Activated CD8-positive, alpha-beta memory T cell treated with anti-CD3 and anti-CD28 coated beads for 48 hours (primary cell): ENCODE measurements at places on chromosomes 16 and 17.

- DNase-seq: no peak
These were observed 18.3 kb upstream of the MLKL start for GRCh38 chr16:74718741-74719610.

- no peak for DNase-seq
These were observed 8.9 kb upstream of the MYH11 start for GRCh38 chr16:15865742-15866141.

GRCh38 chr17:18225642-18226283, 328 bp downstream of the LLGL1 start:
- DNase-seq: no peak

GRCh38 chr17:77637818-77638575, 320.5 kb upstream of the TNRC6C start:
- DNase-seq: no peak

GRCh38 chr17:49000943-49001342, 3.8 kb downstream of the IGF2BP1 start:
- no peak for DNase-seq

DNA sequence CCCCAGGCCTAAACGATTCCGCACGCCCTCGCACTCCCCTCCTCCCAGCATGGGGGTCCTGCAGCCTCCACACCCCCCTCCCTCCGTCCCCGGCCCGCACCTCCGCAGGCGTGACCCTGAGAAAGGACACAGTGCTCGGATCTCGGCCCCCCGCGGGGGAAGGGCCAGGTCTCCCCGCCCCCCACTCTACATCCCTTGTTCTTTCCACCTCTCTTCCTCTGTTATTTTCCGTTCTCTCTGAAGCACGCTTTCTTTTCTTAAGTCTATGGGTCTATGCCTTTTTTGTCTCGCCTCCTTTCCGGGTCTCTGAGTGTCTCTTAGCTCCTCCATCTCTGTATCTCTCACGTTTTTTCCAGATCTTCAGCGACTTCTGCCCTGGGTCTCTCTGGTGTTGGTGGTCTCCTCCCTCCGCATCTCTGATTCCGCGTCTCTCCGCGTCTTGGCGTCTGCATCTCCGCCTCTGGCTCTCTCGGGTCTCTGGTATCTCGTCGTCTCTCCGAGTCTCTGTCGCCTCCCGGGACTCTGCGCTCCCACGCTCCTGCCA, 2.1 kb upstream of the HES7 start:
- no peak for DNase-seq

DNA sequence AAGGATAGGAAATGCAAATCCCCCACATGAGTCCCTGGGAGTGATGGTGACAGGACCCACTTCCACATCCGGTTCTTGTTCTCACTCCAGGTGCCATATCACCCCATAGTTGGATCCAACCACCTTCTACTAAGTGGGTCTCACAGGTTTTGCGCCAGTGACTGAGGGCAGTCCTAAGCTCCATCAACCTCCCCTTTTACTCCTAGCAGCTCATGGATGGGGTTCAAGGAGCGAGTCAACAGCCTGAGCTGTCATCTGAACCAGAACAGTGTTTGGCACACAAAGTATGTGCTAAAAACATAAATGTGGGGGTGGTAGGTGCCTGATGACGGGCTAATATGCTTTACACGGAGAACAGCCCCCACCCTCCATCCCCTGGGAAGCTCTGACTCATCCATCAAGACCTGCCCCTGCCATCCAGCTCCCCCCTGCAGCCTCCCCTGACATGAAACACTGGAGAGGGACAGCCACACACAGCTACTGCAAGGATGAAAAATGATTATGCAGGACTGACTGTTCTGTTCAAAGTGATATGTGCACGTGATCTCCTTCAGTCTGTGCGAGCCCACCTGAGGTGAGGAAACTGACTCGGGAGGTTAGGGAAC, 143.2 kb upstream of the CDH5 start:
- no peak for DNase-seq

DNA sequence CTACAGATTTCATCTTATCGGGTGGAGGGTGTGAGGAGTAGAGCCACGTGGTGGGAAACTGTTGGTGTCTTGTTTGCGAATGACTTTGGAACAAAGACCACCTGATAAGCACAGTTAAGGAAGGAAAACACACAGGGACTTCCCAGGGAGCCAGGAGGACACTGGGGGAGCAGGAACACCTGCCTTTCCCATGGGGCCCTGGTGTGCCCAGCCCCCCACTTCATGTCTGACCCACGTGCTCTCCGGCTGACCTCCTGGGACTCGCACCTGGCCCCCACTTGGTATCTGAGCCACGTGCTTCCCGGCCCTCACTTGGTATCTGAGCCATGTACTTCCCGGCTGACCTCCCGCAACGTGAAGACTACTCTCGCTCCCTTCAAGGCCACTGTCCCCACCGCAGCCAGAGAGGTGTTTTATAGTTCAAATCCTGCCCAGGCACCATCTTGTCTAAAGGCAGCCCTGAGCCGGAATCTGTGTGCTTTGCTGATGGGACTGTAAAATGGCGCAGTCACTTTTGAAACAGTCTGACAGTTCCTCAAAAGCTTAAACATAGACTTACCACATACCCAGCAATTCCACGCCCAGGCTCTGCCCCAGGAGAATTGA, 5.4 kb upstream of the CSNK1D start:
- no peak for DNase-seq

GRCh38 chr16:29683543-29684090, 4.6 kb downstream of the QPRT start:
- no peak for DNase-seq

DNA sequence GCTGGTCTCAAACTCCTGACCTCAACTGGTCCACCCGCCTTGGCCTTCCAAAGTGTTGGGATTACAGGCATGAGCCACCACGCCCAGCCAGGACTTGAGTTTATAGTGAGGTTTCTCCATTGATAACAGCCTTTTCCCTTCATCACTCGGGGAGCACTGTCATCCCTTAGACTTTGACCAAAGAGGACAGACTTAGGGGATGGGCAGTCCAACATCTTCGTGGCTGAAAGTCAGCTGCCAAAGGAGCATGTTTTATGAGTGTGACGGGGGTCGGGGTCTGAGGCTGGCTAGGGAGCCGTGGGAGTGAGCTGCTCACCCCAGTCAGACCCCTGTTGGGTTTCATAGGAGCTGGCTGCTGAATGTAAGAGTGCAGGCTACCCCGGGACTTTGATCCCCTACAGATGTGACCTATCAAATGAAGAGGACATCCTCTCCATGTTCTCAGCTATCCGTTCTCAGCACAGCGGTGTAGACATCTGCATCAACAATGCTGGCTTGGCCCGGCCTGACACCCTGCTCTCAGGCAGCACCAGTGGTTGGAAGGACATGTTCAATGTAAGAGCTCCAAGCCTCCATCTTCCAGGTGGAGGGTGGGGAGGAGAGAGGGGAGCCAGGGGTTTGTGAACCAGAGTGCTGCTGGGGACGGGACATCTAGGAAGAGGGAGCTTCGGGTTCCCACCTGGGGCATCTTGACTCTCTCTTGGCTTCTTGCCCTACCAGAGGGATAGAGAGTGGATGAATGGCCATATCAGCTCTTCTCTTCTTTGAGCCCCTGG, 3.1 kb downstream of the DHRS11 start:
- DNase-seq: no peak

GRCh38 chr17:81676906-81677305, 6.7 kb downstream of the ARL16 start:
- DNase-seq: no peak

DNA sequence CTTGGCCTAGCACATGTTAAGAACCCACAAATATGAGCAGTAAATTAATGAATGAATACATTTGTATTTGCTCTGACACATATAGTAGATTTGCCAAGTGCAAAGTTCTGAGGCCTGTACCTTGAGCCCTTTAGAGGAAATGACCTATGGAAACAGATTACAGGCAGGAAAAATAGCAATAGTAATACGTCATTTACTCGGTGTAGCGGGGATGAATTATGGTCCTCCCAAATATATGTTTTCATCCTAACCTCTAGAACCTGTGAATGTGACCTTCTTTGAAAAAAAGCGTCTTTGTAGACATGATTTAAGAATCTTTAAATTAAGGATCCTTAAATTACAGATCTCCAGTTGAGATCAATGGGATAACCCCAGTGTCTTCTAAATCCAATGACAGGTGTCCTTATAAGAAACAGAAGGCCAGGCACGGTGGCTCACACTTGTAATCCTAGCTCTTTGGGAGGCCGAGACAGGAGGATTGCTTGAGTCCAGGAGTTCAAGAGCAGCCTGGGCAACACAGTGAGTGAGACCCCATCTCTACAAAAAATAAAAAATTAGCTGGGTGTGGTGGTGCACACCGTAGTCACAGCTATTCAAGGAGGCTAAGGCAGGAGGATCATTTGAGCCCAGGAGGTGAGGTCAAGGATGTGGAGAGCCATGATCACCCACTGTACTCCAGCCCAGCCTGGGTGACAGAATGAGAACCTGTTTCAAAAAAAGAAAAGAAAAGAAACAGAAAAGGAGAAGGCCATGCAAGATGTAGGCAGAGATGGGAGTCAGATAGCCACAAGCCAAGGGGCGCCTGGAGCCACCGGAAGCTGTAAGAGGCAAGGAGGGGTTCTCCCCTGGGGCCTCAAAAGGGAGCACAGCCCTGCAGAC, 5.1 kb upstream of the ITPRIPL2 start:
- no peak for DNase-seq

GRCh38 chr16:86027373-86028126, 128.6 kb downstream of the IRF8 start:
- DNase-seq: no peak

- no peak for DNase-seq
These were observed 84.6 kb upstream of the GRIN2A start for GRCh38 chr16:10266809-10267208.

- no peak for DNase-seq
These were observed 104.3 kb upstream of the NUDT7 start for GRCh38 chr16:77617996-77618395.

DNA sequence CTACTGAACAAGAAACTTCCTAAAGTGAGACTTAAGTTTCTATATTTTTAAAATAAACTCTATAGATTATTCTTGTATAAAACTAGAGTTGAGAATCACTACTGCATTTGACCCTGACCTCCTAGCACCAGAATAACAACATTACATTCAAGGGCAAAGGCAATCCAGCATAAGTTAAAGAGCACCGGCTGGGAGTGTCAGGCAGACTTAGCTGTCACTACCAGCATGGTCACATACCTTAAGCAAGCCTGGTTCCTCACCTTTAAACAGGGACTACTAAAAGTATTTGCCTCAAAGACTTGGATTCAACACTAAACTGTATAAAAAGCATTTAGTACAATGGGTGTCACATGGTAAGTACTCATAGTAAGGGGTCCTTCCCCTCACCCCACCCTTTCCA, 90.4 kb downstream of the SSH2 start:
- no peak for DNase-seq

DNA sequence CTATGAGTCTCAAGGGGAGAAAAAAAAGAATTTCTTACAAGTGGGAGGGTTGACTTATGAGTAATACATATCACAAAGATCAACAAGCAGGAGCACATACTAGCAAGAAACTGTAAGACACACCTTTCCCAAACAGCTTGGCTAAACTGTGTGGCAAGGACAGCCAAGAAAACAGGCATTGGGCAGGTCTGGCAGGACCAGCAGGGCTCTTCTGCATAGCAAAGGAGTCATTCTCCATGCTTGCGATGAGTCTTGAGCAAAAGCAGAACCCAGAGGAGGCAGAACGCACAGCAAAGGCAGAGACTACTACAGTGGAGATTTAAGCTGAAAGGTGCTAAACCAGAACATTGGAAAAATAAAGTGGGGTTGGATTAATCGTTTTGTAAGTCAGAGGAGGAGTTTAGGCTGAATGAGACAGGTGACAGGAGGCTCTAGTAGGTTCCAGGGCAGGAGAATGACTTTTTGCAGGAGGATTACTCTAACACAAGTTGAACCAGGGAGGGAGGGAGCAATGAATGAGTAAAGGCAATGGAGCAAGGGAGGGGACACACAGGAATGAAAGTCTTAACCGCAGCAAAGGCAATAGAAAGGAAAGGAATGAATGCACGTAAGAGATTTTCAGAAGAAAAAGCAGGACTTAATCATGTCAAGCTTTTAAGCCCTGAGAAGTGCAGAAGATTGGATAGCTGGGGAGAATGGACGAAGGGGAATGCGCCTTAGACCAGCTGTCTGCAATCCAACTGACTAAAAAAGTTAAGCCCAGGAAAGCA, 2.7 kb downstream of the N4BP1 start:
- no peak for DNase-seq

DNA sequence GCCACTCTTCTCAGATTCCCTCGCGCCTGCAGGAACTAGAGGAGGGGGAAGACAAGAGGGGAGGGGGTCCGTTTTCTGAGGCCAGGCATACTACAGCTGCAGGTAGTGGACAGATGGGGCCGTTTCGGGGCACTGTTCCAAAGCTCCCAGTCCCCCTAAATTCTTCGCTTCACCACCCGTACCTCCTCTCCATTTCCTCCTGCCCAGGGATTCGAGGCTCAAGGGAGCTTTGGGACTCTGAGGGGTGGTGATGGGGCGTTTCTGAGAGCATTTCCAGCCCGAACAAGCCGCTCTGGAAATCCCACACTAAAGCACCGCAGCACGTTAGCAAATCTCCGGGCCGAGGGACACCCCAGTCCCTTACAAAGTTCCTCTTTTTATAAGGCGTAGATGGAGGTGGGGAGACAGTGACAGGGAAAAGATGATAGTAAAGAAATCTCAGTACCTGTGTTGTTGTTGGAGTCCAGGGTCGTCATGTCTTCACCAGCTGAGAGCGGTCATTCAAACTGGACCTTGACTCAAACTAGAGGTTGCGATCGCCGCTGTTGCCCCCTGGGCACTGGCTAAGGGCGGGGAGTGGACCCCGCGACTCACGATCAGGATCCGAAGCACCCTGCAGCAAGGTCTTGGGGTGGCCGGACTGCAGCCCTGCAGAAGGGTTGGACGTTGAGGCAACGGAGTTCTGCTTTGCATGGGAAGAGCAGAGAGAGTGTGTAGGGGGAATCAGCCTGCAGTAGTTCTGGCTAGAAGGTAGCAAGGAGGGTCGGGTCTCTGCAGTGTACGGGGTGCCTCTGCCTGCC, 570 bp downstream of the NR1D1 start:
- DNase-seq: no peak

DNA sequence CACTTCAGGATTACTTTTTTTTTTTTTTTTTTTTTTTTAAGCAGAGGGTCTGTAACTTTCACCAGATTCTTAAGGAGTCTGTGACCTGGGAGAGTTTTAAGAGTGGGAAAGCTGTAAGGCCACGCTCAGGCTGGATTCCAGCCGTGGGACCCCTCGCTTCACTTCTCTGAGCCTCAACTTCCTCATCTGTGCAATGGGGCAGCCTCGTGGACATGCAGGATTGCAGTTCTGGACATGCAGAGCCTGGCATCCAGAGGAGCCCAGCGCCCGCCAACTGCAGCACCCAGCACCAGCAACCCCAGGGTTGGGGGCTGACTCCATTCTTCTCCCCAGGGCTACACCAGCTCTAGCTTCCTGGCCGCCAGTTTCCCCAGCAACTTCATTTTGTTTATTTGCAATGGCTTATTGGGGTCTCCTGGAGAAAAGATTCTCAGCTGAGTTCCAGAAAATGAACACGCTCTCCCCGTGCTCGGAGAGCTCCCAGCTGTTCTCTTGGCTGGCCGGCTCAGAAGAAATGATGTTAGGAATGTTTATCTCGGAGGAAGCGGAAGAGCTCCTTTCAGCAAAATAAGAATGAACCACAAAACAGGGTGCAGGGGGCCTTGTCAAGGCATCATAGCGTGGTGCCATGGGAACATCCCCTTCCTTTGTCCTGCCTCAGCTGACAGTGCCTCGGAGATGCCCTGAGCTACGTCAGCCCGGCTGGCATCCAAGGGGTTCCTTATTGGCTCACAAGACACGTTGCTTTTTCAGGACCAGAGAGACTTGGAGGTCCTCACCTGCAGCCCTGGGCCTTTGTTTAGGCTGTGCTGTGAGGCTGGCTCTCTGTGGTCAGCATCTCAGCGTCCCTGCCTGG, 22.9 kb upstream of the ZCCHC14 start:
- no peak for DNase-seq
